RPMI7951 (cell line): ENCODE measurements at places on chromosomes 16 and 17. TPM values are rescaled to one million over a fixed set of nuclear protein-coding genes. Genes with fewer than 3 reads are reported as not detected.

DNA sequence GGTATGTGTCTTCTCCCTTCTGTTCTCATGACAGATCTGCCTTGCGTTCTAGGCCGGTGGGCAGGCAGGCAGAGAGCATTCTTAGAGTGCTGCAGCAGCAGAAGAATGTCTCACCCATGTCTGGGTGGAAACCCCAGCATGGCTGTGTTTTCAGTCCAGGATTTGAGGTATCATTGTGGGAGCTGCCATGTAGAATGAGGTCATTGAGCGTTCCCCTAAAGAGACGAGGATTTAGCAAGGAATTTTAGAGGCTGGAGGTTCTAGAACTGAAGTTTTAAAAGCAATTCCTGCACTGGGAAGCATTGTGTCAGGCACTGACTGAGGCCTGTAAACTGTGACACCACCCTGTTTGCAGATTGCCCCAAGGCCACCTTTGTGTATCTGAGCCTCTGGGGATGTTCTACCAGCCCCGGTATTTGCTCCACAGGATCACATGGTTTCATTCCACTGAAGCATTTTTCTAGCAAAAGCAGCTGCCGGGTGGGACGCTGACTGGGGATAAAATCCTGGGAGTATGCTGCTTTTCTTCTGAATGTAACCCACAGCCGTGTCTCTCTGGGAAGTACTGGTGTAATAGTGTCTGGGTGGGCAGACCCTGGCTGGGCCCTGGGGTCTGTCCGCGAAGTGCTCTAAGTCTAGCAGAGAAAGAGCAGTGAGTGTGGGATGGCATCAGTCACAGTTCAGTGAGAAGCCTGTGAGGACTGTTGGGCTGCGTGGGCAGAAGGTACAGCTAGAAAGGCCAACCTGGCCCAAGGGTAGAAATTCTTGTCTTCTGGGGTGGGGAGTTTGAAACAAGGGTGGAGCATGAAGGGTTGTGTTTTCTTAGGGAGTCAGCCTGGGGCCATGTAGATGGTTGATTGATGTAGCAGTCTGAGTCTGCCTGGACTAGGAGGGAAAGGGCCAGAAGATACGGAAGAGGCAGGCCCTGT lies 30.2 kb downstream of the PLCD3 start:
- DNase-seq = no peak

KRTAP4-9 gene
- total RNA-seq = not detected in 2 replicates

DNA sequence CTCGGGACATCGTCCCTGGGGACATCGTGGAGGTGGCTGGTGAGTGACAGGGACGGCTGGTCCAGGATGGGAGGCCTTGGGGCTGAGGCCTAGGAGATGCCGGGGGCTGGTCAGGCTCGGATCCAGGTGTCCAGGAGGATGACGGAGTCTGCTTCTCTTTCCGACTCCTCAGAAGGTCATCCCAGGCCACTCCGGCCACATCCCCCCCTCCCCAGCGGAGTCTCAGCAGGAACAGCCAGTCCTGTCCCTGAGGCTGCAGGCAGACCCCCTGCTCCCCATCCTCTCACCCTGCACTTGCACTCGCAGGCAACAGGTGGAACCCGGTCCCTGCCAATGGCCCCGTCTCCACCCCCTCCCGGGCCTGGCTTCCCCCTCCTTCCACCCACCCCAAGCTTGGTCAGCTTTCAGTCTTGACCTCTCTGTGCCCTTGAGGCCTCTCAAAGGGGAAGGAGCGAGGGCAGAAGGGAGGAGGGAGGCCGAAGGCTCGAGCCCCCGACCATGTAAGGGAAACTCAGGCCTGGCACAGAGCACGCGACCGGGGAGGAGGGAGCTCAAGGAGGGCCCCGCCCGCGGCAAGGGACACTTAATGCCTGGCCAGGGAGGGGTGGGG lies 4.4 kb downstream of the ATP2A1 start:
- DNase-seq = no peak

DNA sequence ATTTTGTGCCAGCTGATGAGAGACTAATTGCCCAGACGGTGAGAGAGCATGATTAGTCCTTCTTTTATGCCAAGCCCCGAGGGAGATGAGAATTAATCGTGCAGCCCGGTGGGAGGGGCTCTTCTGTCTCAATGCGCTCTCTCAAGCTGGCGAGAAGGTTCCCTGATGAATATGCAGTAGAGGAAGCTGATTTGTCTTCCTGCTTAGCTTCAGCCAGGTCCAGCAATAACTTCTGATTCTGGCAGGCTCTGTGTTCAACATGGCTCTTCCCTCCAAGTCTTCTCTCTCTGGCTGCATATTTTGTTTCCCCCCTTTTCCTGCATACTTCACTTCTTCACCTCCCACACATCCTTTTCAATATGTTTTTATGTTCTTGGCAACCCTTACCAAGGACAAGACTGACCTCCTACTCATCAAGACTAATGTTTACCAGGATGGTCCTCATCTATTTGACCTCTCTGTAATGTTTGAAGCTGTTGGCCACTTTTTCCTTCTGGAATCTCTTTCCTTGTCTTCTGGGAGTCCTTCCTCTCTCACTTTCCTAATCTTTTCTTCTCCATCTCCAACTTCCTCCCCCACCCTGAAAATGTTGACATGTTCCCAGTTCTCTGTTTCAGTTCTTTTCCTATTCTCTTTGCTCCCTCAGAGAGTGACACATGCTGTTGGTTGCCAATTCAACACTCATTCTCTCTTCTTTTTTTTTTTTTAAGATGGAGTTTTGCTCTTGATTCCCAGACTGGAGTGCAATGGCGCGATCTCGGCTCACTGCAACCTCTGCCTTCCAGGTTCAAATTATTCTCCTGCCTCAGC lies 33.1 kb downstream of the ARL4D start:
- DNase-seq = no peak

GRCh38 chr17:42049834-42050392 lies 488 bp downstream of the C17orf113 start:
- no peak for DNase-seq
